Tongue (tissue), 3 donors: ENCODE measurements at places on chromosomes 7 and 10. TPM values are rescaled to one million over a fixed set of nuclear protein-coding genes. Genes with fewer than 3 reads are reported as not detected.

The PSD gene
- total RNA-seq: 6.2 TPM

The CCDC7 gene
- 129 TPM for total RNA-seq

The LIPM gene
- total RNA-seq: not detected

The CDHR1 gene
- 1.3 TPM for total RNA-seq

The PCGF5 gene
- total RNA-seq: 42.7 TPM

The MEOX2 gene
- 53.2 TPM for total RNA-seq

The CALHM1 gene
- 0.10 TPM for total RNA-seq

The SMO gene
- total RNA-seq: 37.1 TPM

The GPR26 gene
- total RNA-seq: 0.10 TPM

The HABP2 gene
- total RNA-seq: not detected

The ERVW-1 gene
- not detected for total RNA-seq

The MEST gene
- total RNA-seq: 951 TPM

DNA sequence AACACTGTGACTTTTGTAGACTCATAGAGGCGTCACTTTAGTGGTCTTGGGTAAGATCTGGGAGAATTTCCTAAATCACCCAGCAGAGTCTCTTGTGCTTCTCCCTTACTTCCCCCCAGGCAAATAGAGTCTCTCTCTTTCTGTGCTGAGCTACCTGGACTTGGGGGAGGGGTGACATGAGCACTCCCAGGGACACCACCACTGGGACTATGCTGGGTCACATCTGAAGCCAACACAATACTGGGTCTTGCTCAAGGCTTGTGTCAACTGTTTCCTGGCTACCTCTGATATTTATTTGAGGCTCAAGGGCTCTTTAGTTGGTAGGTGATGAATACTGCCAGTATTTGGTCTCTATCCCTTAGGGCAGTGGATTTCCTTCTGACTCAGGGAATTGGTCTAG lies 214.6 kb upstream of the TPK1 start:
- no peak for DNase-seq

GRCh38 chr10:77359287-77359691 lies 278.3 kb downstream of the KCNMA1 start:
- peak; percentile 49 for DNase-seq

GRCh38 chr10:95260397-95260881 lies 30.4 kb downstream of the PDLIM1 start:
- DNase-seq: peak; percentile 49

- no peak for DNase-seq
Observed at GRCh38 chr10:109851616-109852474, 71.5 kb downstream of the XPNPEP1 start.

DNA sequence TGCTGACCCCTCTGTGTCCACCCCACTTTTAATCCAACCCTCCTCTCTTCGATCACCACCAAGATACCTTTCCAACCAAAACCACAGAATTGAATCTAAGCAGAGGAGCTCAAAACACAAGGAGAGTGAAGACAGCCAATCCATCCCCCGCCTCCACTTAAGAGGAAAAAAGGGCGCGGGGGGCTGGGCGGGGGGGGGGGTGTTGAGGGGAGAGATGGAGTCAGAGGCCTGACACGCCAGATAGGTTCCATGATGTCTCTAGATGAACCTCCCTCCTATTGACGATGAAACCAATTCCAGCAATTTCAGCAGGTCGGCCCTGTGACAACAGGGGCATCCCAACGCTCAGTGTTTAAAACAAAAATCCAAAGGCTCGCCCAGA lies 1.3 kb downstream of the SORBS1 start:
- no peak for DNase-seq

DNA sequence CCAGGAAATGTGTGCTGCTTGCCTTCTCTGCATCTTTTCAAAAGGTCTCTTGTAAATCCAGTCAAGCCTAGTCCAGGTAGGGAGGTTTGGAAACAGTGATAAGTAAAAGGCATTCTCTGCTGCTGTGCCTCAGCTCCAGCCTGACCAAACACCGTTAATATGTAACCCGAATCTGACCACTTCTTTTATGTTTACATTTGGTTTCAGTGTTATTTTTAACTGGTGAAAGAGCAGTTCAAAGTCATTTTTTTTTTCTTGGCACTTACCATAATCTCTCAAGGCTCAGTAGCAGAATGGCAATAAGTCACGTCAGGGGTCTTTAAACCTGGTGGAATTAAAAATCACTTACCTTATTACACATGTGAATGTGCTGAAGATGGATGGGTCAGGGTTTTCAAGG lies 216.8 kb downstream of the PTEN start:
- no peak for DNase-seq

DNA sequence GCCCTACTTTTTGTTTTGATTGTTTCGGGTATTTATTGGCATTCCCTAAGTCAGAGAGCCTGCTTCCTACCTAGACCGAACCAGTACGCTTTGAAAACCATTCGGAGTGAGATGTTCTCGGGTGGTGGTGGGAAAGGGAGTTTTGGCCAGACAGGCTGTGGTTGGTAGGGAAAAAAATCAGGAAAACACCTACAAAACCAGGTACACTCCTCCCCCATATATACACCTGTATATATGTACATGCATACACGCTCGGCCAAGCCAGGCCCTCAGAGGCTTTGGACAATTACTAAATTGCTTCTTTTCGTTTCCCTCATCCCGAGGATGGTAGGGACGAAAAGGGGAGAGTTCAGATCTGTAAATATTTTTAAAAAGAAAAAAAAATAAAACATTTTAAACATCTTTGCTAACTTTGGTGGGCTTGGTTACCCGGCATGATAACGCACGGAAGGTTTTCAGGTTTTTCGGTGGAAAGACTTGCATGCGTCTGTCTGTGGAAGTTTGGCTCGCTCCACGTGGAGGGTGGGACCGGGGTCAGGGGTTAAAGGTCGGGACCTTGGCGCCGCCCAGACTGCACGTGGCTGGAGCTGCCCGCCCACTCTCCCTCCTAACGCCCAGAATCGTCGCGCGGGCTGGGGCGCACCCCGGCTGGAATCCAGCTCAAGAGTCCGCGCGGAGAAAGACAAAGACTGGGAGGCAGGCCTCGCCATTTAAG lies 2.5 kb downstream of the HMX2 start:
- DNase-seq: no peak

- DNase-seq: no peak
Observed at GRCh38 chr7:50678586-50678985, 104.1 kb downstream of the GRB10 start.

- no peak for DNase-seq
Observed at GRCh38 chr7:54349229-54349628, 192.9 kb upstream of the VSTM2A start.

DNA sequence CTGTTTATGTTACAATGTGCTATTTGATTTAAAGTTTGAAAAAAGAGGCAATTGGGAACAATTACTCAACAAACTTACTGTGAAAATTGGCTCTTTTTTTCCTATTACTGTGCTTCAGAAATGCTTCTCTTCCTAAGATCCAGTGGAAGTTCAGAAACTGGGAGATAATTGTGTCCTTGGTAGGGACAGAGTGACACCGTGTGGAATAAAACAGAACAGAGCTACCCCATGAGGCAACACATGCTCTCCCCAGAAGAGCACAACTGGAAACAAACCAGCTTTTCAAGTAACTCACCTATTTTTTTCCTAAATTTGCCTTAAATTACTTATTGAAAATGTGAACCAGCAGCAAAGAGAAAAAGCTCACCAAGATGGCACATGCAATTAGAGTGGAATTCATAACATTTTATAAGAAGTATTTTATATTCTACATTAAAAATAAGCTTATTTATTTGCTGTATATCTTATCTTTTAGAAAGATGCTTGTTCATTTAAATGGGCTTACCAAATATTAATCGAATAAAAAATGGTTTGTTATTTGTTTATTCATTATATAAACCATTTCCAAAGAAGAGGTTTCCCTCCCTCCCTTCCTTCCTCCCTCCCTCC lies 346.1 kb upstream of the ANKRD30A start:
- DNase-seq: peak; percentile 90

GRCh38 chr10:36574207-36574606 lies 551.2 kb upstream of the ANKRD30A start:
- DNase-seq: no peak

DNA sequence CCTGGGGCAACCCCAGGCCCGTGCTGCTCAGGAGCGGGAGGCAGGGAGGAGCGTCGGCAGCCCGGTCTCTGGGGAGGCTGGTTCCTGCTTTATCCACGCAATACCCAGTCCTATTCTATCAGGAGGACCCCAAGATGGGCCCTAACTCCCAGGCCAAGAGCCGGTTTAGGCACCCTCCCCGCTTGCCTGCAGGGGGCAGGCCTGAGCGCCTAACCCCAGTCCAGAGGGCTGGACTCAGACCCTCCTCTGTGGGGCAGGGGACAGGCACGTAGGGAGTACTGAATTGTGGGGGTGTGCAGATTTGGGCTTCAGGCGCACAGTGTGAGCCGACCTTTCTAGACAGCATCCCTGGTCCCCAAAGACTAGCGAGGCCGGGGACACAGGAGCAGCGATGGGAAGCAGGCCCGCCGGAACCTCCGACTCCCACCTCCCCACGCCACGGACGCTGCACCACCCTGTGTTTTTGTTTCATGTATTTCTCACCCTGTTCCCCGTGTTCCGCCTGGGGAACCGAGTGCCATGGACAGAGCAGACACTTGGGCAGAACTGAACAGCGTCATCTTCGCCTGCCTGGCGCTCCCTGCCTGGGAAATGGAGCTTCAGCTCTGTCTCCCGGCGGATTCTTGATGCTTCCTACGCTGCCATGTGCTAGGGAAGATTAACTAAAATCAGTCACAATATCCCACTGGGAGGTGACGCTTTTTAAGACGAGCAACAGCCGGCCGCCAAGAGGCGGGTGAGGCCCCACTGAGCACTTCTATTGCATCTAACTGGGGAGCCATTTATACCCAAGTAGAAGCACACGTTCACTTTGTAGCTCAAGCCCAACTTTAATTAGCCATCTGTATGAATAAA lies 5.3 kb downstream of the NUDT1 start:
- DNase-seq: peak; percentile 42

DNA sequence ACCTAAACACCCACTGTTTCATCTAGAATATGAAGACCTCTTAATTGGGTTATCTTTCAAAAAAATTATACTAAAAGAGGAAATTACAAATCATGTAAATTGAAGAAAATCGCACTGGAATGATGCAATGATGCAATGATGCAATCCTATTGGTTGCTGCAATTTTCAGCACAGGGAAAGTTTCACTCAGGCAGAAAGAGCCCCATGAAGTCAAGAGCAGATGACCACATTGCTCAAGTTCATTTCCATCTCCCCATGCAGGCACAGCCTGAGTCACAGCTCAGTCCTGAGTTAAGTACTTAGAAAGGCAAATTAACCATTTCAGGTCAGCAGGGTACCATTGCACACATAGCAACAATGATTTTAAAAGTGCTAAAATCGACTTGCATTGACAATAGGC lies 180.3 kb upstream of the MYO3A start:
- DNase-seq: no peak
